ENCODE measurements at places on chromosomes 6 and 20. TPM values are rescaled to one million over a fixed set of nuclear protein-coding genes. Genes with fewer than 3 reads are reported as not detected.

Gene NKAIN4
- 22.9 TPM for polyA plus RNA-seq

Gene PREX1
- 2.6 TPM for polyA plus RNA-seq

Gene UBE3D
- 7.3 TPM for polyA plus RNA-seq

Gene CPNE5
- polyA plus RNA-seq: 1.2 TPM

Gene GCM1
- not detected for polyA plus RNA-seq

Gene ABHD12
- polyA plus RNA-seq: 150 TPM

Gene RAET1E
- polyA plus RNA-seq: 0.44 TPM

Gene ANKRD60
- not detected for polyA plus RNA-seq

Gene PSORS1C2
- not detected for polyA plus RNA-seq

Gene SLC35B2
- 92.9 TPM for polyA plus RNA-seq

Gene IFT52
- polyA plus RNA-seq: 21.8 TPM

Gene GPR6
- polyA plus RNA-seq: not detected

Gene TAF4
- polyA plus RNA-seq: 2.9 TPM

Gene B3GALT4
- 8.1 TPM for polyA plus RNA-seq

Gene TRDN
- 0.39 TPM for polyA plus RNA-seq

Gene ROMO1
- 629 TPM for polyA plus RNA-seq

Measured in hepatocyte (in vitro differentiated cells).